ENCODE measurements at places on chromosomes 4 and X.

DNA sequence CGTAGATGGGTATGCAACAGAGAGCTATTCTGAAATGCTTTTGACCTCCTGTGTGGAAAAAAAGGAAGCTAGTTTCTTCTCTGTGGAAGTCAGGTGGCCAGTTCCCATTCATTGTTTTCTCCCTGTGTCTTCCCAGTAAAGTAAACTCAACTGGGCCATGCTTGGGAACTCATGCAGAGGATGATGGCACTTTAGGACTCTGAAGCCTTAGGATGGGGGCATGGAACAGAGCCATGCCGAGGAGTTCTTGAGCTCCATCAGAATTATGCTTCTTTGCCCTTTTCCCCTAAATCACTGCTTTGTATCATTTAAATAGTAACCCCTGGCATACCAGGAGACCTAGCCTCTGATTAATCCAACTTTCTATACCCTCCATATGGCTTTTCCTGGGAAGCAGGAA, 3.2 kb downstream of the TMEM164 start:
- no peak for DNase-seq

- no peak for DNase-seq
These were observed 25.3 kb downstream of the GPC4 start for GRCh38 chrX:133389975-133390374.

DNA sequence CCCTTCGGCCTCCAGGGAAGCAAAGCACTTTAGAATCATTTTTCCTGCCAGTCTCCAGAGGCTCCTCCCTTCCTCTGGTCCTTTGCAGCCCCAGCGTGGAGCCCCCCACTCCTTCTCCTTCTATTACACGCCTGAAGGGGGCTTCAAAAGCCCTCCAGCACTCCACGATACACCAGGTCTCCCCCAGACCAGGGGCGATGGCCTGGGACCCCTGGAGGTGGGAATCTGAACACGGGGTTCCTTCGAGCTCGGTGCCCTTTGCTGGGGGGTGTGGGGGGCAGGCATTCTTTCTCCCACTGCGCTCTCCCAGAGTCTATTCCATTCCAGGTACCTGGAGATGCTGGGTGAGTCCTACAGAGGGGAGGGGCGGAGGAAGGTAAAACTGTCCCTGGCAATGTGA, 97.6 kb downstream of the HMX1 start:
- DNase-seq = no peak

DNA sequence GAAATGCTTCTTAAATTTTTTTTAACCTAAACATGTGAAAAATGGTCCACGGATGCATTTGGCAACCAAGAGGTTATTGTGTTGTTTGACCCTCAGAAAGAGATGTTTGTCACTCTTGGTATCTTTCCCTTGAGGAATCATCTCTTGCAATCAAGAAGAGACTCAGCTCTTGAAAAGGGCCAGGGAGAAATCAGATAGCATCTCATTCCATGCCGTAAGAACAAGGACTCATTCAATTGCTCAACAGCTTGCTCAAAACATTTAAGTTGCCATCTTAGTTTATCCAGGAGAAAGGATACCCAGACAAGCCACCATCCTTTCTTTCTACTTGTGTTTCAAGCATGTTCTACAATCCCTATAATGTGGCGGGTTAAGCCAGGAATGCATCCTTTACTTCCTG, 209.5 kb upstream of the LNX1 start:
- DNase-seq = no peak

GRCh38 chrX:150081076-150081475, 142.8 kb upstream of the EOLA2 start:
- DNase-seq = no peak

DNA sequence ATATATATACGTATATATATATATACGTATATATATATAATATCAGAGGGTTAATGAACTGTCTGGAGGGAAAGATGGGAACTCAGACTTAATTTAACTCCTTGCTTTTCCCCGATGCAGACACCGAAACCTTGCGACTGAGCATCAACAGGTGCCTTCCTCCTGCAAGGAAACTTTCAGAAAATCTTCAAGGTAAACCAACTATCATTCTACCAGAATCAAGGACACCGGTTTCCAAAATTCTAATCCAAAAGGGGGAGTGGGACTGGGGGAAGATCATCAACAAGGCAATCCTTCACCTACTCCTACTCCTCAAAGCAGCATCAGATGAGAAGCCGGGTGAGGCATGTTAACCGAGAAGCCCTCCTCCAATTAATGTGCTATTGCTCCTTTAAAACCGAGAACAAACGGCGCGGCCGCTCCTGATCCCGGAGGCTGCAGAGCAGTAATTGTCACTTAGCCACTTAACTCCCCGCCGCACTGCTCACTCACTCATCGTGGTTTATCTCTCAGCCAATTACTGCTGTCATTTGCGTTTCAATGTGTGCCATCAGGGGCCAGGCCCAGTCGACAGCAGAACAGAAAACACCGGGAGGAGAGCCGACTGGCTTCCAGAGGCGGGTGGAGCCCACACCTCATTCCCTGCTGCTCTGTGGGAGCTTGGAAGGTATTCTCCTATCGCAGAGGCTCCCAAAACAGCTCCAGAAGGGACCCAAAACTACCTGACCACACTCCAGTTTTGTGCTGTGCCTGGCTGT, 61.7 kb downstream of the MAML3 start:
- no peak for DNase-seq

DNA sequence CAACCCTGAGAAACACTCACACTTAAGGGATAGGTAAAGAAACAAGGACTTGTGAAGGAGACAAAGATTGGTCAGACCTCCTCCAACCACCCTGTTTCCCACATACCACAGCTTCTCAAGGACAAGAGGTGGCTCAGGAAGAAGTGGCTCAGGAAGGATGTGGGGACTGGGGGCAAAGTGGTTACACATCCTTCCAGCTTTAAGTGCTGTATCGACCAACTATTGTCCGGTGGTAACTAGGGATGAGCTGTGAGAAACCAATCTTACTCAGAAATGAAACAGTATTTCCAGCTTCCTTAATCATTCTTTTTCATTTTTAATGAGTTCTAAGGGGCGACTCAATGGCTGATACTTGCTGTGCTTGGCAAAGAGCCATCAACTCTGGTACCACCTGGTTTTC, 8.5 kb upstream of the LHFPL1 start:
- no peak for DNase-seq

DNA sequence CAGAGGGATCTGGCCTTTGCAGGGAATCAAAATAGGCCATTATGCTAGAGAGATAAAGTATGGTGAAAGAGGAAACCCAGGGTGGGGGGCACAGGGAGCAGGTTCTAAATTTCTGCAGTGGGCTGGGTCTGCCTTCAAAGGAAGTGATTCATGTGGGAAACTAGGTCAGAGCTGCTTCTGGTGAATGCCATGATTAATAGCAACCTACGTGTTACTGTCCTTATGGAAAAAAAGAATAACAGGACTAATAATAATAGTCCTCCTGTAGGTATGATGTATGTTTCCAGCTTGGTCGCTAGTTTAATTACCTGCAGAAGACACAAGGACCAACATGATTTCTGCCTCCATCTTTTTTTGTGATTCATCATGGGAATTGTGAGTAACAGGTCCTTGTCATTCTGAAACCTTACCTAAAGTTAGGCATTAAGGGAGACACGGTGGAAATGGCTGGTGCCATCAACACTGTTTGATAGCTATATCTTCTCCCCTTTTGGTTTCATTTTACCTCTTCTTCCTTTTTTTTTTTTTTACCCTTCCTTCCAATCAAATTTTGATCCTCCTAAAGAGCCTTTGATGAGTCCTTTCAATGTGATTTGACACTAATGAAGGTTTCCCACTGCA, 180.4 kb downstream of the CPEB2 start:
- no peak for DNase-seq

DNA sequence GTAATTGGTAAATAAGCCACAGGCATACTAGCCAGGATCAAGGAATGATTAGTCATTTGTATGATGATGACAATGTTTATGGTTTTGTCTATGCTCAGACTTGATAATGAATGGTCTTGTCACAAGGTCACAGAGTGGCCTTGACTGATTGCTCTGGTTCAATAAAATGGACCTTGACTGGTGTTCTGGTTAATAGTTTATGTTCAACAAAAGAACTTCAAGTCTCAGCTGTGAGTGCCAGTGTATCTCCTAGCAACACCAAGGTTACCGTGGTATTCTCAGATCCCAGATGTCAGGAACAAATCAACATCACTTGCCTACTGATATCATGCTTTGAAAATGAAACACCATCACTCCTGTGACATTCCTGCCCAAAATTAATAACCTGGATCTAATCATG, 16.3 kb upstream of the LRAT start:
- DNase-seq = no peak

DNA sequence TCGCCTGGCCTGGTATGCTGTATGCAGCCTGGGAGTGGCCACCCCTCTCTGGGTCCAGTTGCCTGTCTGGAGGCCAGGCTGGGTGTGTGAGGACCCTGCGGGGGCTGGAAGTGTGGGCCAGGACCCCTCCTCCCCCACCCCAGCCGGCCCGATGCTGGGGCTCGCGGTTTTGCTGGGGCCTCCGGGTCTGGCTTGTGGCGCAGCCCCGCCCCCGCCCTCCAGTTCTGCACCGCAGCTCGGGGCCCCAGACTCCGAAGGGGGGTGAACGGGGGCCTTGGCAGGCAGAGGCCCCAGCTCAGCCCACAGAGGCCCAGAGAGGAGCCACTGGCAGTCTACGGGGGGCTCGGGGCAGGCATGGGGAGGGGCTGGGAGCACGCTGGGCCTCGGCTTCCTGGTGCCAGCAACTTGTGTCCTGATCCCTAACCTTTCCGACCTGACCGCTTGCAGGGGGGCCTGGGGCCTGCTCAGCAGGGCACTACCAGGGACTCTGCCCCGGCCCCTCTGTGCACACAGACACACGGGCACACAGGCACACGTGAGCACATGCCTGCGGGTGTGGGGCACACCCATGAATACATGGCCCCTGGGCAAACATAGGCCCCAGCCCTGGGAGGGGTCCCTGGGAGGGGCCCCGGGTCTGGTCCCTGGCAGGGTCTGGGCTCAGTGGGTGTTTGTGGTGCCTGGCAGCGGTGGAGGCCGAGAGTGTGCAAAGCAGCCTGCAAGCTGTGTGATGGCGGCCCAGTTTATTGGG, 21.4 kb upstream of the FGFR3 start:
- no peak for DNase-seq

DNA sequence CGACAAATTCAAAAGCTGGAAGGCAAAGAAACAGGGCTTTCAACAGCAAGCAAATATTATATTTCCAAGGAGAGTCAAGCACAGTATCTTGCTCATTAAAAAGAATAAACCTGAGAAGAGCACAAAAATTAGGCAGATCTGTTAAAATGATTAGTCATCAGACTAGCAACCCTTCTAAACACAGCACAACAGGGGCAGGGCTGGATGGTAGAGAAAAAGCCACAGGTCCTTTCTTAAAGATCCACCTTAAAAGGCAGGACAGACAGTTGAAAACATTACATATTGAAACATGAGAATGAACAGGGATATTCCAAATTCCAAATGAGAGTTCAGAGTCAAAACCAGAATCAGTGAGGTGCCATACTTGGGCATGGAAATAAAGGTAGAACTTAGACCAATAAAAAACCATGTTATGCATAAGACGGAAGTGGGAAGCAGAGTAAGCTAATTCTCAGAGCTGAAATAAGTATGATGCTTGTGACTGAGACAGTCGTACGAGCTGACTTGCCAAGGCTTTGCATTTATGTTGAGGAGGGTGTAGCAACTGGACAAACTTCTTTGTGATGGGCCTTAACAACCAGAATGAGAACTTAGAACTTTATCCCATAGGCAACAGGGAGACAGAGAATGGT, 126.9 kb upstream of the FAM9B start:
- DNase-seq = no peak

DNA sequence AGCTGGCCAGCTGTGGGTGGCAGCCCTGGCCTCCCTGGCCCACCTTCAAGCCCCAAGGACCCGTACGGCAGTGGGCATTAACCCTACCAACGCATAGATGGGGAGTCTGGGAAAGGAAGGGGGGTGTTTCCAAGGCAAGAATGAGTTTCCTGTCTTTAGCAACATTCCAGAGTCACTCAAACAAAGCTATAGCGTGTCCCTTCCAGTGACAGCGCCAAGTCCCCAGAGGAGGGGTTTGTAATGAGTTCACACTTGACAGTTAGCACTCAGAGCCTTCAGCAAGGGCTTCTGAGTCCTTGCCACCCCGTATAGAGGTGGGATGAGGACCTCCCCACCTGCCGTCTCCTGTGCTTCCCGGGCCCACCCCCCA, 1.8 kb downstream of the BGN start:
- DNase-seq = no peak

- DNase-seq = no peak
These were observed 64.2 kb upstream of the MAP3K15 start for GRCh38 chrX:19579485-19579884.

DNA sequence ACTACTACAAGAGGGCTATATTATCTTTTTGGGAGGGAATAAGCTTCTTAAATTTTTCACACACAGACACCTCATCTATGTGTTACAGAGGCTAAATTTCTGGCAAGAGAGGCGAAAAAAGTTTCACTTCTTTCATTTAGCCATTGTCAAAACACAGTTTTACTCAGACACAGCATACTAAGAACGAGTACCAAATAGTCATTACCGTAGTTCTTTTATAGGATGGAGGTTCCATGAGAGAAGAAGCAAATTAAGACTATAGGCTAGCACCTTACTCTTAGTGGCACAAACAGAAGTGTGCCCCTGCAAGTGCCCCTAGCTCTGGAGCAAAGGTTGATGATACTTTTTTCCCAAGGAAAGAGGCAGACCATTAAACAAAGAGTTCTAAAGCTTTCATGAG, 26.2 kb downstream of the UGT2B7 start:
- DNase-seq = no peak

DNA sequence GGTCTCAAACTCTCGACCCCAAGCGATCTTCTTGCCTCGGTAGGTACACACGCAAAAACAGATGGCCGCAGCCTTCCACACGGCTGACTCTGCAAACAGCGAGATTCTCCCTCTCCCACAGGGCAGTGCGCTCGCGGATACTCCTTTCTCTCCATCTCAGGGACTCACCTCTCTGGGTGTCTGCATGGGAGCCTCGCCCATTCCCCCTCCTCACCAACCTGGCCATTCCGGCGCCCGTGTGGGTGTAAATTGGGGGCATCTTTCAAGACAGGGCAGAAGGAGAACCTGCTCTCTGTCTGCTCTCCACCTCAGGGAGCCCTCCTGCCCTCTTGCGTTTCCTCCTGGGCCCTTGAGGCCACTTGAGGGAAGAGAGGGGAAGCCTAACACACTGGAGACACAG, 4.4 kb downstream of the CTAG2 start:
- DNase-seq = no peak

DNA sequence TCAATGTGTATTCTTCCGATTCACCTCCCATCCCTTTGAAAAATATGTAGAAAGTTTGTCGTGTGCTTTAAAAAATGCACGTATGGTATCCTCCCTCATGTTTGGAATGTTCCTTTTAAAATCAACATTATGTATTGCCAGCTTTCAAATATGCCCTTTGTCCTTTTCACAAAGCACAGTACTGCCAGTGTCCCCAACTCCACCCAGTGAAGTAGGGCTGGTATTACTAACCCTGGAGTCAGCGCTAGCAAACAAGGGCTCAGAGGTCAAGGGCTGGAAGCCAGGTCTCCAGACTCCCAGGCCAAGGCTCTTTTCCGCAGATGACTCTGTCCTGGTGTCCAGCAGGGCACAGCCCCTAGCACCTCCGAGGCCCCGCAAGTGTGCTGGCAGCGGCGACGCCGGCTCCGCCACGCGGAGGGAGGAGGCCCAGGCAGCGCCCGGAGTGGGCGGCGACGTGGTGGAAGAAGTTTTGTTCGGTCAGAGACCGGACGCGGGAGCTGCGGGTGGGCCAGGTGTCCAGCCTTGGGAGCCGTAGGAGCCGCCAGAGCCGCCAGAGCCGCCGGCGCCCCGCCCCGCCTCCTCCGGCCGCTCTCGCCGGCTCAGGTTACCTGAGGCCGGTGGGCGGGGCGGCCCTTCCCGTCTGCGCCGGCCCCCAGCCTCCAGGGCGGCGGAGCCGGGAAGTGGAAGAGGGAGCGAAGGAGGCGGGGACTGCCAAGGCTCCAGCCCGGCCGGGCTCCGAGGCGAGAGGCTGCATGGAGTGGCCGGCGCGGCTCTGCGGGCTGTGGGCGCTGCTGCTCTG, at the start of gene IL13RA1:
Gene IL13RA1, plus strand, starts transcription at position 720 of the 799 bp plus-strand sequence. Its CDS starts 33 bp downstream, at position 753.
- no peak for DNase-seq

Data from activated CD8-positive, alpha-beta memory T cell treated with anti-CD3 and anti-CD28 coated beads for 1 hour (primary cell).